Stimulated activated CD4-positive, alpha-beta T cell treated with anti-CD3 and anti-CD28 coated beads, TNF-alpha, amount 100 ng/mL, for 1 hour (primary cell): ENCODE measurements at places on chromosomes 6 and 20.

- peak; percentile 40 for DNase-seq
These were observed 68.5 kb downstream of the FYN start for GRCh38 chr6:111804627-111805235.

GRCh38 chr6:1473166-1473565 lies 83.8 kb downstream of the FOXF2 start:
- DNase-seq, result no peak

DNA sequence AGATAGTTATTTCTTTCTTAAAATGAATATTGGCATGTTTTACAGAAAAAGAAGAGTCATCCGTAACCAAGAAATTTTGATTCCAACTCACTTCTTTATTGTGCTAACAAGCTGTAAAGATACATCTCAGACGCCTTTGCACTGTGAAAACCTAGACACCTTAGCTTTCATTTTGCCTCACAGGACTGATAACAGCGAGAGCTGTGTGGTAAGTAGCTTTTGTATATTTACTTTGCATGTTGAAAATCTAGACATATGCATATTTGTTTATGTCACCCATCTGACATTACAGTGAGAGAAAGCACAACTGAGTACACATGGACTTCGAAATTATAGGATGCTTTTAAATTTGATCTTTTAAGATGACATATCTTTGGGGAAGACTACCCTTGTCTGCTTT lies 64.7 kb downstream of the CCN2 start:
- no peak for DNase-seq

- DNase-seq, result no peak
These were observed 412.8 kb downstream of the CDC5L start for GRCh38 chr6:44800171-44800783.

DNA sequence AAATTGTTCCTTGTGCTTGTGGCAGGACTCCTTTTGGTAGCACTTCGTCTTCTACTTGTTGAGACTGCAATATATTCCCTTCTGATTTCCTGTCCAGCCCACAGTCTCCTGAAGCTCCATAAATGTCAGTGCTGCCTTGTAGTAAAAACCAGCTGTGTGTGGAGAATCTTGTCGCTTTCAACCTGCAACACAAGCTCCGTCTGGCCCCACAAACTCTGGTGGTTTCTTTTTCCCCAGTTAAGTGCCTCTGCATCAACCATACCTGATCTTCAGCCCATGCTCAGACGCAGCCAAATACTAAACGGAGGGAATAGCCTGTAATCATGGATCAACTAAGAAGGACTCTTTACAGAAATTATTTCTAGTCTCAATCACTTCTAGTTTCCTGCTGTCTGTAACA lies 1133.3 kb upstream of the ADGRB3 start:
- no peak for DNase-seq

DNA sequence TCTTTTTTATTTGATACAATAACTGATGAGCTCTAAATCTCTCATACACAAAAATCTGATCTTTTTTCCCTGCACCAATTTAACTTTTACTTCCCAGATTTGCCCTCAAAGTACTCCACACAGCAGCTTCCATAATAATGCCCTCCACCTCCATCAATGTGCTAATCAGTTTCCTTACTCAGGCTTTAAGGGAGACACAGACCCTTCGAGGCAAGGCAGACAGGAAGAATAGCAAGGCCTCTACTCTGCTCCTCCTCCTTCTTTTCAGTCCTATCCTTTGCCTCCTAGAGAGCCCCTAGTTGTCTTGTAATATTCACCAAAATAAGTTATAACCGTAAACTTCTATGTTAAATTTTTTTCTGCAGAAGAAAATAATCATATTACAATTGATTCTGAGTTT lies 444.9 kb upstream of the RNF217 start:
- no peak for DNase-seq

GRCh38 chr20:35121186-35121585 lies 25.9 kb downstream of the EDEM2 start:
- DNase-seq, result no peak

DNA sequence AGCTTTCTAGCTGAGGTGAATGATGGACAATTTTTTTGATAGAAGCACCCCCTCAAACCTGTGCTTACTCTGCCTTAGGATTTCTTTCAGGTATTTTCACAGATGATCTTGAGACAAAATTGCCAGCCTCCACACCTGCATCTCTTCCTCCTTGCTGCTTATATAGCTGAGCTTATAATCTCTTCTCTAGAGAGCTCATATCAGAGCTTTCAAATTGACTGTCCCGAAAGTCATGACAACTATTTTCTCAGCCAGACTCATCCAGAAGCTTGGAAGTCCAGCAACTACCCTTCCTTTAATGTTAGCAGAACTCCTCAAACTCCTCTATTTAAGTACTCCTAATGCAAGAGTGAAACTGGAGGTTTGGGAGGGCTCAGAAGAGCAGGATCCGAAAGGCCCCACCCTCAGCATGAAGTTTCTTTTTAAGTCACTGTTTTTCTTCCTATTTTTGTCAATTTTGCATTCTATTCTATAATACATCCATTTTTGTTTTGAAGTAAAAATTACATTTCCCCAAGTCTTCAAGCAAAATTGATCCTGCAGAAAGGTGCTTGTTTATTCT lies 12.7 kb downstream of the CGA start:
- DNase-seq, result no peak

DNA sequence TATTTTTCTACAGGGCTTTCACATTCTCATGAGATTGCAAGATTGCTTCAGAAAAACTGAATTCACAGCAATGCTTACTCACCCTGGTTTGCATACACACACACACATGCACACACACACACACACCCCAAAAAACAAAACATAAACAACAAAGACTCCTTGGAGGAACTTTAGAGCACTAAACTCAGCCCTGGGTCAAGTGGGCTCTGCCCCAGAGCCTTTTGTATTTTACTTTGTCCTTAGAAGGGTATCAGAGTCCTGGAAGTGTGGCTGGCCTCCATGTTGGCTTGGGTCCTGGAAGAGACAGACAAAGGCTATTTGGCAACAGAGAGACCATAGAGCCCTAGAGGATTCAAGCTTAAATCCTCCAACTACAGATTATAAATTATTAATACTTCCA lies 8.0 kb upstream of the CST9 start:
- DNase-seq, result no peak

GRCh38 chr20:38811769-38812168 lies 6.3 kb downstream of the PPP1R16B start:
- no peak for DNase-seq

- DNase-seq, result no peak
These were observed 182.9 kb downstream of the ANKRD60 start for GRCh38 chr20:58045579-58045978.

DNA sequence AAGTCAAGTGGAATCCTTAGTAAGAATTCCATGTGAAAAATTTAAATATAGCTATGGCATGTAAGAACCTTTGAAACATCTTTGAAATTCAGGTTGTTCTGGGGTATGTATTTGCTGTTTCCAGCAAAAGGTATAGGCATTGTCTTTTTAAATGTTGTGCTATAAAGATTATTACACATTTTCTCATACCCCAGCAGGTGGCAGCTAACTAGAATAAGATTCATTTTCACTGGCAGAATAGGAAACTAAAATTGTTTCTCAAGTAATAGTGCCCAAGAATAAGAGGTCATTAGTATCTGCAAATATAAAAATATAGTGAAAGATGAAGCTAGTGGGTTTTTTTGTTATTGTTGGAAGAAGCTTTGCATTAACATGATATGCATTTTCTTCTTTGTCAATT lies 1.8 kb downstream of the GRIK2 start:
- DNase-seq, result no peak

DNA sequence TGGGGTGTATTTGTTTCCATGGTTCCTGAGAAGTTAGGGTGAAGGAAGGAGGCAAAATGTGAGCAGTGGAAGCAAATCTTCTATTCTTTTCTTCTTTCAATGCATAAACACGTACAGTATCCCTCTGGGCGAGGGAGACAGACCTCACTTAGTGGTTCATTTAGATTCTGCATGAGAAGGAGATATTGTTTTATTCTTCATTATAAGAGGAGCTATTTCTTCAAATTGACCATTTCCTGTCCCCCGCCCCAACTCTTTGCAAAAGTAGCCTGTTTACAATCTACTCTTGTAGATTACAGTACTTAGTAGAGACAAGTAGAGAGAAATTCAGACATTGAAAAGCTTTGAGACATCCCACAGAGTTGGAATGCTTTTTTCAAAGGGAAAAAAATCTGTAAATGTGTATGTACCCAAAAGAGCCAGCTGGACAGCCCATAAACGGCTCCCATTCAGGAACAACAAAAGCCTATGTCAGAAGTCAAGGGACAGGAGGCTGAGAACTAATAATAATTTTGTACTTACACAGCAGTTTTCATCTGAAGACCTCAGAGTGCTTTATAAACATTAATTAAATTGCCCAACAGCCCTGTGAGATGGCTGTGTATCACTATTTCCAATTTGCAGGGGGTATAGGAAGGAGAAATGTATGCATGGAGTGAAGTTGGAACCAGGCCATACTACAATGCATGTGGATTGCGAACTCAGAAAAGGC lies 23.9 kb downstream of the CD83 start:
- DNase-seq, result no peak

- DNase-seq, result no peak
These were observed 19.3 kb downstream of the TXNDC5 start for GRCh38 chr6:7891078-7891872.

DNA sequence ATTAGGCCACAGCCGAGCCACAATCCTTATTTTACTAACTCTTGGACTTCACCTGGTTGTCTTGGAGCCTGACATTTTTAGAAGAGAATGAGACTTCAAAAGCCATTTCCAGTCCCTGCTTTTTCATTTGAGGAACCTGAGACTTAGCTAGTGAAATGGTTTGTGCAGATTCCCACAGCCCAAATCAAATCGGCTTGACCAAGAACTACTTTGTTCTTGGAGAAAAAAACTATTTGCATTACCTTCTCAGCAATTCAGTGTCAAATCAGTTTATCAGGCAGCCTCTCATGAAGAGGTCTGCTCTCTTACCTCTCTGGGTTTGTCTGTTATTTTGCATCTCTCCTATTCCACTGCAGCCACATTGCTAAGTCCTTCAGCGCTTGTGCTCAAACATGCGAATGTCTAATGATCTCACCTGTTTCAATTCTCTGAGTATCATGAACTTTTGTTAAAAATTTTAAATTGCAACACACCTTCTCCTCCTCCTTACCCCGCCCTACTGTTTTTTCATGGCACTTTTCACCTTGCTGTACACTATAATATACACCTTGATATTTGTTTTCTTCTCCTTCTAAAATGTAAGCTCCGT lies 573 bp upstream of the IFNGR1 start:
- DNase-seq, result no peak

GRCh38 chr6:101001012-101001411 lies 119.9 kb upstream of the ASCC3 start:
- no peak for DNase-seq

- DNase-seq, result no peak
These were observed 249.4 kb downstream of the PTPRK start for GRCh38 chr6:128271011-128271410.

GRCh38 chr6:111589366-111589765 lies 16.3 kb downstream of the TRAF3IP2 start:
- no peak for DNase-seq

DNA sequence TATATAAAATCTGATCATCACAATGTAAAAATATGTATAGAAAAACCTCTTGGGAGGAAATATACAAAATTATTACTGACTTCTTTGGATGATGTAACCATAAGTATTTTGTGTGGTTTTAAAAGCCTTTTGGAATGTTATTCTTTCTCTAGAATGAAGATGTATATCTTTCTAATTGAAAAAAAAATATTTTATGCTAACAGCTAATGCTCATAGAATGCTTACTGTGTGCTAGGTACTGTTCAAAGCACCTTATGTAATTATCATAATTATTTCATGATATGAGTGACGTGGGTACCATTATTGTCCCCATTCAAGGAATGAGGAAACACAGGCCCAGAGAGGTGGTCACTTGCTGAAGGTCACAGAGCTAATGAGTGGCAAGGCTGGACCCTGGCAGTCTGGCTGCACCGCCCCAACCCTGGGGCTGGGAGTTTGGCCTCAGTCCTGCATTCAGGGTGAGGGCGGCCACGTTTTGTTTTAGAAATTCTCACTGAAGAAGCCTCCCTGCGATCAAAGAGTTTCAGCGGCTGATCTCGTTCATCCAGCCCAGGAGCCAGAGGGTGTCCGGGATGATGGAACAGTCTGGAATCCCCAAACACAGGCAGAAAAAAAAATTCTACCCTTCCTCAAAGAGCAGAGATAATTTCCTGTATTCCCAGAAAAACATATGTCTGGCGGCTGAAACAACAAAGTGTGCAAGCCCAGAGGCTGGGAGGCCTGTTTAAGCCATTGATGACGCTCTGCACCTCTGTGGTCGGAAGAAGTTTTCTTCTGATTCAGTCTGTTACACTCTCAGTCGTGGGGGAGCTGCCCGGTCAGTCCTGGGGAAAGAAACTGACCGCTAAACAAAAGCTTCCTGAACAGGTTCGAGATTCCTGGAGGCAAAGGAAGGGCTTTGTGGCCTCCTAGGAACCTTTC lies 37.3 kb downstream of the TFEB start:
- no peak for DNase-seq

DNA sequence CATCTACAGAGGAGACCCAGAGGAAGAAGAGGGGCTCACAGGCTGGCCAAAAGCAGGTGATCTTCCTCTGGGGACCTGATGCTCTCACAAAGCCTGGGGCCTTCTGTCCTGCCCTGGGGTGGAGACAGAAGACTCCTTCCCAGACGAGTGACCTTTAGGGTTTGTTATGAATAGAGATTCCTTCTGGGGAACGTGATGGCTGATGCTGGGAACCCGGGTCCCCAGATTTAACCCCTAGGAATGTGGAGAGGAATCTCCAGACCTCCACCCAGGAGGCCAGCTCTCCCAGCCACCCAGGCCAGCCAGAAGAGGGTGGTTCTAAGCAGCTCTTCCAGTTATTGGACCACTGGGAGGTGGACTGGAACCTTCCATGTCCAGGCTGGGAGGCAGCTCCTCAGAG lies 16.8 kb upstream of the CCN5 start:
- no peak for DNase-seq

DNA sequence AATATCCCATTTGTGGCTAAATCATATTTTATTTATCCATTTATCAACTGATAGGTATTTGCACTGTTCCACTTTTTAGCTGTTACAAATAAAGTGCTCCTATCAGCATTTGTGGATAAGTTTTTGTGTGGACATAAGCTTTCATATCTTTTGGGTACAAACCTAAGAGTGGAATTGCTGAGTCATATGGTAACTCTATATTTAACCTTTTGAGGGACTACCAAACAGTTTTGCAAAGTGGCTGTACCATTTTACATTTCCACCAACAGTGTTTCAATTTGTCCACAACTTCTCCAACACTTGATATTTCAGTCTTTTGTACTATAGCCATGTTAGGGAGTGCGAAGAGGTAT lies 23.6 kb upstream of the ECHDC1 start:
- DNase-seq, result no peak
